ENCODE measurements at places on chromosomes 13 and 19.

DNA sequence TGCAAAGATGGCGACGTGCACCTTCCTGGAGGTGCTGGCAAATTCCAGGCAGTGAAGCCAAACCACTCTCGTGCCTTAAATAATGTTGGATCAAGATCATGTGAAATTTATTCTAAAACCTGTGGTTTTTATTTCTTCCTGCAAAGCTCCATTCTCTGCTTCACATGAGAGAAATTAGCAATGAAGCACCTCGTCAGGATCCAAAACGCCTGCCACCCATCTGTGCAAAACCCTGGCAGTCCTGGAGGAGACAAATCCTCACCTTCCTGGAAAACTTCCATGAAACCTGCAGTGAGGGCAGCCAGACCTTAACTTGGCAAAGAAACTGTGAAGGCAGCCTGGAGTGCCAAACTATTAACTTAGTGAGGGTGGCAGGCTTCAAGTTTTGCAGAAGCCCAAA, 47.6 kb downstream of the CHST8 start:
- no peak overlapping the region for H3K27ac ChIP-seq
- DNase-seq, result no peak
- H3K27me3 ChIP-seq, result no peaks in the 10 kb centered on the region
- no peaks in the 10 kb centered on the region for H3K4me1 ChIP-seq
- no peak overlapping the region for H3K4me3 ChIP-seq
- no peaks in the 10 kb centered on the region for H3K36me3 ChIP-seq

DNA sequence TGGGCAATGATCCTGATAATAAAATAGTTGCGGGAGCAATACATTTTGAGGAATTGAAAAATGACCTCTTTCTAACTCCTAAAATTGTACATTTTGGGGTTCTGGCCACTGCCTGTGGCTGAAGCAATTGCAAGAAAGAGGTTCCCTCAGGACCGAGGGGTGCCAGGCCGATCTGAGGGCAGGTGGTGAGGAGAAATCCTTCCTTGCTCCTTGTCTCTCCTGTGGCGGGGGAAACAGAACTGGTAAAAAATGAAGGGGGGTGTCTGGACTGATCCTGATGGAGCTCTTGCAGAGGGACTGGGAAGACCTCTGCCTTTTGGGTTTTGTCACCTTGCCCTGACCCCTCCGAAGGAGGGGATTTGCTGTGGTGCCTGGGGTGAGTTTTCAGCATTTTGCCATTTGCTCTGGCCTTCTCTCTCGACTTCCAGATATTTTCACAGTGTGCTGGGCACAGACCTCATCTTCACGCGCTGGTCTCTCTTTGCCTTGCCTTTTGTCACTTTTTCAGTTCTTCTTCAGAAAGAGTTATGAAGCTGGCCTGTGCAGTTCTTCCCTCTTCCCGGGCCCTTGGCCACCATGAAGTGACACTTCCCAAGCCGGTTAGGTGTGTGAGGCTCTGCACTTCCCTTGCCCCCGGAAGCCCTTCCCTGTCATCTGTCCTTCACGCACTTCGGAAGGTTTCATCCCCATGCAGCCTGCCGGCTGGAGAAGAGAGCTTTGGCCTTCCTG, 22.2 kb downstream of the NFIX start:
- peak overlapping the region; percentile 0 for H3K4me3 ChIP-seq
- no peak for DNase-seq
- peaks cover 28% of the 10 kb centered on the region for H3K4me1 ChIP-seq
- peak overlapping the region; percentile 95 for H3K27ac ChIP-seq
- no peaks in the 10 kb centered on the region for H3K36me3 ChIP-seq

- H3K4me1 ChIP-seq, result no peaks in the 10 kb centered on the region
- no peak for DNase-seq
- no peak overlapping the region for H3K27ac ChIP-seq
Observed at GRCh38 chr13:19169496-19169895, 12.1 kb downstream of the TUBA3C start.

DNA sequence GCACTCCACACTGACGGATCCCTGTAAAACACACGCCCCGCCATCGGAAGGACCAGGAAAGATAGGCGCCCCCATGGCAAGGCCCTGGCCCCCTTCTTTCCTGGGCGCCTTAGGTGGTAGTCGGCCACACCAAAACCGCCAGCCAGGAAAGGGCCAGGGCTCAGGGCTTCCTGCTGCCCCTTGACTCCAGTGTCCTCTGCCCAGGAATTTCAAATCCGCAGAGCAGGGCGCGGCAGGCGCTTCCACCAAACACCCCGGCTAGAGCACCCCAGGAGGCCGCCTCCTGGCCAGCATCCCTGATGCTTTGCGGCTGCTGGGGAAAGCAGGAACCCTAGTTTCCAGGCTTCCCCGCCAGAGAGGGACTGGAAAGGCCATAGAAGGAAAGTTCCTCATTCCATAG, 57.5 kb downstream of the ZNF726 start:
- H3K4me1 ChIP-seq, result no peaks in the 10 kb centered on the region
- DNase-seq, result no peak
- no peaks in the 10 kb centered on the region for H3K27me3 ChIP-seq
- peak overlapping the region; percentile 9 for H3K4me3 ChIP-seq
- no peaks in the 10 kb centered on the region for H3K36me3 ChIP-seq

- no peak for DNase-seq
- H3K27ac ChIP-seq, result no peak overlapping the region
- no peaks in the 10 kb centered on the region for H3K27me3 ChIP-seq
- H3K36me3 ChIP-seq, result no peaks in the 10 kb centered on the region
- H3K4me1 ChIP-seq, result no peaks in the 10 kb centered on the region
- H3K4me3 ChIP-seq, result no peak overlapping the region
Observed at GRCh38 chr19:31548941-31549340, 199.7 kb upstream of the TSHZ3 start.

DNA sequence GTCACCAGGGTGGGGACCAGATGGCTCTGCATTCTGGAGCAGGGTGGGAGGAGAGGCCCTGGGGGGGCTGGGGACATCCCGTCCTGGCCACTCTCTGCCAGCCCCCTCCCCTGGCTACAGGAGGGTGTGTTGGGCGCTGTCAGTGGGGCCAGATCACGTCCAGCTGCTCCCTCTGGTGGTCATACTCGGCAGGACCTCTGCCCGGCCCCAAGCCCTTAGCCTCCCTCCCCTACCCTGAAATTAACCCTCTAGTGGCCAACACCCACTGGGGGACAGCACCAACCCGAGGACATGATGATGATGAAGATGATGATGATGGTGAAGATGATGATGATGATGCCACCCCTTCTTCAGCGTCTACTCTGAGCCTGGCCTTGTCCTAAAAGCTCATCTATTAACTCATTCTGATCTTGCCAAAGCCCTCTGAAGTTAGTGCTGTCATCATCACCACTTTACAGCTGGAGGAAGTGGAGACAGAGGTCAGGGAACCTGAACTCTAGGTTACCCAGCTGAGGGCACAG, 590 bp upstream of the LGI4 start:
- H3K4me3 ChIP-seq, result peak overlapping the region; percentile 44
- peak; percentile 87 for DNase-seq
- H3K27me3 ChIP-seq, result no peaks in the 10 kb centered on the region
- H3K4me1 ChIP-seq, result no peaks in the 10 kb centered on the region
- H3K27ac ChIP-seq, result peak overlapping the region; percentile 89
- no peaks in the 10 kb centered on the region for H3K36me3 ChIP-seq

DNA sequence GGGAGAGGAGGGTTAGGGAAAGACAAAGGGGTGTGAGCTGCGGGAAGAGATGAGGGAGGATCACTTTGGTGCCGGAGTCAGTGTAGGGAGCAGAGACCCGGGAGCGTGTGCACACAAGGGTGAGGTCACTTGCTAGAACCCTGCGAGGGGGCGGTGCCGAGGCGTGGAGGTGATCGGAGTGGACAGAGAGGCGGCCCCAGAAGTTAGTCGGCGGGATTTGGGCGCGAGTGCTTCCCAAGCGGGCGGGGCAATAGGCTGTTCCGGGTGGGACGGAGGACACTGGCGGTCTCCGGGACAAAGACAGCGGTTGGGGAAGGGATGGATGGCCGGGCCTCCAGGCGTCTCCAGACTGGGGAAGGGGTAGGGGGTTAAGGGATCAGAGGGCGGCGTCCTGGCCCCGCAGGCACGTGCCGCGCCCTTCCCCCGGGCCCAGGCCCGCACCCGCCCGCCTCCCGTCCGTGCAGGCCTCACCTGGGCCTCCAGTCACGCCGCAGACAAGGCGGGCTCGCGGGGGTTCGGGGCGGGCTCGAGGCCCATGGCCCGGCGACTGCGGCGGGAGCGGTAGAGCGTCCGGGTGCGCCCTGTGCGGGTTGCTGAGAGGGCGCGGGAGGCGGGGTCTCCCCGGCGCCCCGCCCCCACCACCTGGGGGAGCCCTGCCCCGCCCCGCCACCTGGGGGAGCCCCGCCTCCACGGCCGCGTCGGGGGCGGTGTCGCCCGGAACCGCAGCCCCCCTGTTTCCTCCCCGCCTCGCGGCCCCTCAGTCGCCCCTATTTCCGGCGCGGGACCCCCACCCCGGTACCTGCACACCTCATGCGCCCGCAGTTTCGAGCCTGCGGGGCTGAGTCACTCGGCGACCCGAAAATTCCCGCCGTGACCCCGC, at the start of gene LPAR2:
LPAR2 (minus strand) TSS at position 600 of the 880 bp plus-strand sequence. CDS start 945 bp downstream, outside the sequence.
- no peak within 1 kb of the TSS for H3K27ac ChIP-seq
- peak within 1 kb of the TSS; percentile 46 for H3K4me3 ChIP-seq
- H3K4me1 ChIP-seq, result no peaks in the 10 kb centered on the region
- no peaks in the 10 kb centered on the region for H3K27me3 ChIP-seq
- DNase-seq, result no peak

DNA sequence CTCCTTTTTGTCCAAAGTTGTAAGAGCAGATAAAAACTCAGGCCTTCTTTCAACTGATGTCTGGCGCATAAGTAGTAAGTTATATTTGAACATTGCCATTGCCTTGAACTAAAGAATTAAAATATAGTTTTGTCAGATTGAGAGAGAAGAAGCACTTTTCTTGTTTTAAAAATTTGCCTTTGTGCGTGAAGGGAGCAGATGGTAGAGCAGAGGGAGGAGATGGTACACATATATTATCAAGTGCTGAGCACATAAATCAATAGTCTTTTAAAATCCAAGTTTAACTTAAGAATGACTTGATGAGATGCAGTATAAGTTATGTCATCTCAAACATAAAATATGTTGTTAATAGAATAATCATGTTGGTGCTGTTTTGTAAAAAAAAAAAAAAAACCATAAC, 504.6 kb upstream of the KLHL1 start:
- no peak overlapping the region for H3K27ac ChIP-seq

- no peaks in the 10 kb centered on the region for H3K4me1 ChIP-seq
- no peak overlapping the region for H3K4me3 ChIP-seq
- no peak for DNase-seq
- H3K36me3 ChIP-seq, result no peaks in the 10 kb centered on the region
- H3K27ac ChIP-seq, result no peak overlapping the region
Observed at GRCh38 chr13:75929076-75929475, 292.9 kb downstream of the LMO7 start.

DNA sequence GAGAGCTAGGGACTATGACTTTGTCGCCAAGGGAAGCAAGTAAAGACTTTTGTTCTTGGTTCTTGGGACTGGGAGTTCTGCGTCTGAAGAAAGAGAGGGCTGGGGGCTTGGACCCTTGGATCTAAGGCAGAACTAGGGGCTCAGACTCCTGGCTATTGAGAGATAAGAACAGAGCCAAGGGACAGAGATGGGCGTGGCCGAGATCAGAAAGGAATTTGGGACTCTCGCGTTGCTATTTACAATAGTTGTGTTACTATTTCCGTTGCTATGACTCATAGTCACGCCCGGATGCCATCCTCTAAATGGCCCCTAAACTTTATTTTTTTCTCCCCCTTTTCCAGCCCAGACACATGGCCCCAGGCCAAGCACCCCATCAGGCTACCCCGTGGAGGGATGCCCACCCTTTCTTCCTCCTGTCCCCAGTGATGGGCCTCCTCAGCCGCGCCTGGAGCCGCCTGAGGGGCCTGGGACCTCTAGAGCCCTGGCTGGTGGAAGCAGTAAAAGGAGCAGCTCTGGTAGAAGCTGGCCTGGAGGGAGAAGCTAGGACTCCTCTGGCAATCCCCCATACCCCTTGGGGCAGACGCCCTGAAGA, 759 bp downstream of the PPP1R15A start:
- peak; percentile 88 for DNase-seq
- peak overlapping the region; percentile 100 for H3K27ac ChIP-seq
- no peaks in the 10 kb centered on the region for H3K36me3 ChIP-seq
- H3K4me1 ChIP-seq, result peaks cover 8% of the 10 kb centered on the region

DNA sequence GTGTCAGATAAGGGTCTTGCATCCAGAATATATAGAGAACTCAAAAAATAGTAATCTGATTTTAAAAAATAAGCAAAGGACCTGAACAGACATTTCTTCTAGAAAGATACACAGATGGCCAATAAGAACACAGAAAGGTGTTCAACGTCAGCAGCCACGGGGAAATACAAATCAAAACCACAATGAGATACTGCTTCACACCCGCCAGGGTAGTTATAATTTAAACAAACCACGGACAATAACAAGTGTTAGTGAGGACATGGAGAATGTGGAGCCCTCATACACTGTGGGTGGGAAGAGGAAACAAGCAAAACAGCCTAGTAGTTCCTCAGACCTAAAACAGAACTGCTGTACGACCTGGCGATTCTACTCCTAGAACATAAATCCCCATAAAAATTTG, 26.7 kb upstream of the NAPA start:
- H3K4me3 ChIP-seq, result no peak overlapping the region
- H3K36me3 ChIP-seq, result no peaks in the 10 kb centered on the region
- H3K27me3 ChIP-seq, result no peaks in the 10 kb centered on the region
- H3K4me1 ChIP-seq, result no peaks in the 10 kb centered on the region
- no peak for DNase-seq
- peak overlapping the region; percentile 88 for H3K27ac ChIP-seq

- H3K4me1 ChIP-seq, result no peaks in the 10 kb centered on the region
- H3K27ac ChIP-seq, result peak overlapping the region; percentile 46
- no peak for DNase-seq
- H3K4me3 ChIP-seq, result no peak overlapping the region
Observed at GRCh38 chr13:30319130-30319529, 11.8 kb upstream of the KATNAL1 start.

GRCh38 chr13:83414393-83414792, 467.9 kb downstream of the SLITRK1 start:
- no peaks in the 10 kb centered on the region for H3K27me3 ChIP-seq
- no peaks in the 10 kb centered on the region for H3K36me3 ChIP-seq
- DNase-seq, result no peak
- H3K4me1 ChIP-seq, result no peaks in the 10 kb centered on the region
- H3K4me3 ChIP-seq, result no peak overlapping the region
- no peak overlapping the region for H3K27ac ChIP-seq

GRCh38 chr19:1452802-1453524, 3.0 kb downstream of the APC2 start:
- no peak overlapping the region for H3K4me3 ChIP-seq
- H3K36me3 ChIP-seq, result no peaks in the 10 kb centered on the region
- DNase-seq, result no peak
- no peak overlapping the region for H3K27ac ChIP-seq
- peaks cover 63% of the 10 kb centered on the region for H3K27me3 ChIP-seq
